ENCODE measurements at places on chromosomes 2 and 18.

DNA sequence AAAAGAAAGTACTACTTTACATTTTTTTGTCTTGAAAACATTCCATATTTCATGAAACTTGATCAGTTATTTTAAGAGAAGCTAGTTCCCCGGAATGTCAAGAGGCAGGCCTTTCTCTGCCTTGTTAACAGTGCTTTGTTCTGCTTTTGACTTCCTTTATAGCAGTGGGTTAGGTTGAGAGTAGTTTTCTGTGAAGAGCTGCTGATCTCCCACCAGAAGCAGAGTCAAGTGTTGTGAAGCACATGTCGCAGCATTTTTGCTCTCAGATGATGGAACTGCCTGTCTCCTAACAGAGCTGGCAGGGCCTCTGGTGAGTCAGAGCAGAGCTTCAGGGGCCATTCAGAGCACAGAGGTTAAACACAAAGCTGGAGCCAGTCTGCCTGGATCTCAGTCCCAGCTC, 871.8 kb downstream of the SLC4A3 start:
- no peak for DNase-seq

DNA sequence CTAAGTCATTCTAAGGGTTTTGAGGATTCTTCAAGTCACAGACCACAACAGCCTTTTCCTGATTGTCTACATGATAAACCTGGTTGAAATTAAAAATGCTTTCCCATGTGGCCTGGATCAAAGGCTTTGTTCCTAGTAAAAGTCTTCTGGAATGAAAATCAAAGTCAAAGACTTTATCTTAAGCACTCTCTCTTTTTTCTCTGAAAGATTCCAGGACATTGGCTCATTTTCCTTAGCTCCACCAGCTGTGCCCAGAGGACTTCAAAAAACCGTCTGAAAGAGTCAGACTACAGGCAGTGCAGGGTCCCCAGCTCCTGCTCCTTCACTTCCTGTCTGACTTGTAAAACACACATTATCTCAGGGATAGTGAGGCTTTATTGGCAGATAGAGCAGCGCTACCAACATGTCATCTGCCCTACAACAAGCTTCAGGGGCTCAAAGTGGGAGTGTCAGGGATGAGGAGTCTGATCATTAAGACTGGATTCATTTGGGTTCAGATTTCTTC, 148.2 kb downstream of the ESCO1 start:
- DNase-seq: no peak

- DNase-seq: no peak
Observed at GRCh38 chr18:38930881-38931753, 1365.5 kb upstream of the CELF4 start.

DNA sequence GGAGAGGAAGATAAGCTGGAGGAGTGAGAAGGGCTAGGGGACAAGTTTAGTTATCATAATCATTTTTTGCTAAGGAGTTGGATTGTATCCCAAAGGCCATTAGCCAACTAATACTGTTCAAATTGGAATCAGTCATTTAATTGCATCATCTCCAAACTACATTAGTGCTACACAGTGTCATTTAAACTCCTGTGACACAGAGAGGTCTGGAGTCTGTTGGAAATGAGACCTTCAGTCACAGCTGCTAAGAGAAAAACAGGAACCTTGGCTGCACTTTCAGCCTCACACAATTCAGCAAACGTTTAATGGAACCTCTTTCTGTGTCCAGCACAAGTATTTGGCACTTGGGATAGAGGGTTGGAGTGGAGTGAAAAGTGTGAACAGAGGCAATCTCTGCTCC, 175.5 kb upstream of the MGAT5 start:
- no peak for DNase-seq

DNA sequence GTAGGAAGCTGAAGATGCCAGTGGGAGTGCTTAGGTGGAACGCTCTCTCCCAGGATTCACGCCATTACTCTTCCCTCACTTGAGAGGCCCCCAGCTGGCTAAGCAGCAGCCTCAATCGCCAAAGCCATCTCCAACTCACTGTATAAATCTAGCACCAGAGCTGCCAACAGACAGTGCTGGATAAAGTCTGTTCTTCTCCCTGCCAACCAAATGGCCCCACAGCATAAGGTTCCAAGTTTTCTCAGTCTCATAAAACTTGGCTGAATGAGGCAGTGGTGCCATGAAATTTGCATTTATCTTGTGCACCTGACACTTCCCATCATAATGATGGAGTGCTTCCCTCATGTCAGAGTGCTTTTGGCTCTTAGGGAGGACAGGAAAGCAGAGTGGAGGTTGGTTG, 428.2 kb upstream of the ETAA1 start:
- no peak for DNase-seq

Measured in GDM1 (cell line).